ENCODE measurements at places on chromosomes 6 and 20. TPM values are rescaled to one million over a fixed set of nuclear protein-coding genes. Genes with fewer than 3 reads are reported as not detected.

Gene IBTK
- total RNA-seq = 26.6 TPM

DNA sequence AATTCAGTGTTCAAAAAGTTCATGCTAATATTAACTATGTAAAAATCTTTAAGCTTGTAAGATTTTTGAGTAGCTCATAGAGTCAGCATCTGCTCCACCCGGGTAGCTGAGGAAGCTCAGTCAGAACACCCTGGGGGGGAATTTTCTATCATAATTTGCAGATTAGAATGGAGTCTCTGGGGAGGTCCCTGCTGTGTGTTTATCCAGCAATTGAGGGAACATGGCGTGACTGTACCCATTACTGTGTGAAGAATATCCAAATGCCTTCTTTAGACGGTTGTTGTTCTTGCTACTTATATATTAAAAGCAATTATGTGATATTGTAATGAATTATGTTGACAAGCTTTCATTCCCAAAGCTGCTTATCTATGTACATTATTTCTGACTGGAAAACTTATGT is 64.8 kb downstream of the AIG1 start:
- no peak for DNase-seq

Gene PTCHD4
- 5.0 TPM for total RNA-seq

Gene CTCFL
- total RNA-seq = not detected

GRCh38 chr20:54172532-54172855 is 1.3 kb downstream of the CYP24A1 start:
- DNase-seq = no peak

- no peak for DNase-seq
Measured at GRCh38 chr6:157079771-157080170, 243.5 kb downstream of the TMEM242 start.

DNA sequence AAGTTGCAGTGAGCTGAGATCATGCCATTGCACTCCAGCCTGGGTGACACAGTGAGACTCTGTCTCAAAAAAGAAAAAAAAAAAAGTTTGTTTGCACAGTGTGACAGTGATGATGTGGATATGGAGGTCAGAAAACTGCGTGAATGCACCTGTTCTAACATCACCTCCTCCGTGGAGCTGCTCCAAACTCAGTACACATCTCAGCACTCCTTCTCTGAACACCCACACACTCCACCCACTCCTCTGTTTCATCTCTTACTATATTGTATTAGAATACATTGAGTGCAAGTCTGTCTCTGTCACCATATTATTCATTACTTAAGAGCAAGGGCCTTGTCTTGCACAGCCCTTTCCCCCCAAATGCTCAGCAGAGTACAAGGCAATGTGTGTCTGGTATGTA is 51.5 kb upstream of the ENPP4 start:
- no peak for DNase-seq

Gene MAP7
- 0.44 TPM for total RNA-seq

Measured in lung microvascular endothelial cell (primary cell).